ENCODE measurements at places on chromosomes 2 and 18. TPM values are rescaled to one million over a fixed set of nuclear protein-coding genes. Genes with fewer than 3 reads are reported as not detected.

GALNT3 gene
- total RNA-seq = 0.13 TPM

DNA sequence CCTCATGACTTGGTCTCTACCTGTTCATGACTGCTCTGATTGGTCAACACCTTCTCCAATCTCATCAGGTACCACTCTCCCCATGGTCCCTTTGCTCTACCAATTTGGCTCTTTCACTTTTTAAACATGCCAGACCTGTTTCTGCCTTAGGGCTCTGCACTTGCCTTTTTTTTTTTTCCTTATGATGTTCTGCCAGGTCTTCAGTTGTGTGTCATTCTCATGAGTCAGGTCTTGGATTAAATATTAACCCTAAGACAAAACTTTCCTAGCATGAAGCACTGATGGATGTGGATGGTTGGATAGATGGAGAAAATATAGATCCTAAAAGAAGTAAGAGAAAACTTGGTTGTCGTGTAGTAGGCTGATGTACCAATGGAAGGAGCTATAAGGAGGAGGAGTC, 219.3 kb downstream of the TTC32 start:
- 0 out of 2 replicates have a peak, but pooled peaks cover under 1% of the 10 kb centered on the region for H3K27me3 ChIP-seq
- H3K4me1 ChIP-seq = no peaks in the 10 kb centered on the region
- no peaks in the 10 kb centered on the region for H3K36me3 ChIP-seq
- no peak overlapping the region for H3K27ac ChIP-seq

DNA sequence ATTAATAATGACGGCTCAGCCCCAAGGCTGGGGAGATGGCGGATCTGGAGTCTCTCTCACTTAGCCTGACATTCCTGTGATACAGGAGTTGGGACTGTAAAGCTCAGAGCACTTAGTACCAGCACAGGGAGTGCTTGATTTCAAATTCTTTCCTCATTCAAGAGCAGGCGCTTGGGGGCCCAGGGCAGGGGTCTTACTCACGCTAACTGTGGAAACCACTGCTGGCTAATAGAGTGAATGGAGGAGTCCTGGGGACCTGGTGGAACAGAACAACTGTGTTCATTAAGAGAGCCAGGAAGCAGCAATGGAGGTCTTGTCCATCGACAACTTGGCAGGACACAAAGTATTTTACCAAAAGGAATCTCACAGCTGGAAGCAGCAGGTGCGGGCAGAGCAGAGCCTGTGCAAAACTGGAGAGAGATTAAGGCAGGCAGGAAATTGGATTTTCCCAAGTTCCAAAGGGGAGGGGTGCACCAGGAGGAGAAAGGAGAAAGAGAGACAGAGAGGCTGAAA, 358.9 kb downstream of the TNS1 start:
- H3K36me3 ChIP-seq = no peaks in the 10 kb centered on the region
- no peaks in the 10 kb centered on the region for H3K27me3 ChIP-seq
- H3K4me1 ChIP-seq = no peaks in the 10 kb centered on the region
- H3K27ac ChIP-seq = no peak overlapping the region
- no peak overlapping the region for H3K4me3 ChIP-seq

DNA sequence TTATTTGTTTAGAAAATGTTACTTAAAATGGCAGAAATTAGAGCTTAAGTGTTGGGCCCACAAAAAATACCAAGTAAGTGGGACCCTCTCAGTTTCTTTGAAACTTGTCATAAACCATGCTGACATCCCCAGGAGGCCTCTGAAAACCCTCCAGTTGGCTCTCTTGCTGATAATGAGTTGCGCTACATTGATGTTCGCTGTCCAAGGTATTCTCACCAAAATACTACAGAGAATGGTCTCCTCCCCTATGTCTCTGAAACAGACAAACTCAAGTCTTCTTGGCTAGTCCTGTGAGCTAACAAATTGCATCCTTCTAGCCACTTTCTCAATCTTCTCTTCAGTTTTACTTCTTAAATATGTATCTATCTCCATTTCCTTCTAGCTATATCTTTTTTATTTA, 669.4 kb downstream of the IRS1 start:
- no peak overlapping the region for H3K27ac ChIP-seq
- no peaks in the 10 kb centered on the region for H3K4me1 ChIP-seq
- no peak for DNase-seq
- no peak overlapping the region for H3K4me3 ChIP-seq
- no peaks in the 10 kb centered on the region for H3K27me3 ChIP-seq
- no peaks in the 10 kb centered on the region for H3K36me3 ChIP-seq

SLC9A4 gene
- total RNA-seq = 0.04 TPM

GRCh38 chr18:11885278-11885947, 22.7 kb downstream of the MPPE1 start:
- peaks cover 11% of the 10 kb centered on the region for H3K4me1 ChIP-seq
- 0 out of 3 replicates have a peak, but pooled peaks cover 2% of the 10 kb centered on the region for H3K36me3 ChIP-seq
- H3K4me3 ChIP-seq = no peak overlapping the region
- no peaks in the 10 kb centered on the region for H3K27me3 ChIP-seq
- no peak overlapping the region for H3K27ac ChIP-seq

KIAA2012 gene
- not detected for total RNA-seq
